MCF 10A (cell line): ENCODE measurements at places on chromosomes 4 and X. TPM values are rescaled to one million over a fixed set of nuclear protein-coding genes. Genes with fewer than 3 reads are reported as not detected.

VEGFD gene
- total RNA-seq = not detected in 2 replicates

C4orf50 gene
- not detected in 2 replicates for total RNA-seq

- peaks cover 6% of the 10 kb centered on the region for H3K4me1 ChIP-seq
- peaks cover 7% of the 10 kb centered on the region for H3K36me3 ChIP-seq
- H3K4me3 ChIP-seq = no peak overlapping the region
- H3K27ac ChIP-seq = no peak overlapping the region
These were observed 12.4 kb upstream of the DHRSX start for GRCh38 chrX:2513121-2513664.

BTC gene
- total RNA-seq = 1.7 and 4.0 TPM in 2 replicates

DNA sequence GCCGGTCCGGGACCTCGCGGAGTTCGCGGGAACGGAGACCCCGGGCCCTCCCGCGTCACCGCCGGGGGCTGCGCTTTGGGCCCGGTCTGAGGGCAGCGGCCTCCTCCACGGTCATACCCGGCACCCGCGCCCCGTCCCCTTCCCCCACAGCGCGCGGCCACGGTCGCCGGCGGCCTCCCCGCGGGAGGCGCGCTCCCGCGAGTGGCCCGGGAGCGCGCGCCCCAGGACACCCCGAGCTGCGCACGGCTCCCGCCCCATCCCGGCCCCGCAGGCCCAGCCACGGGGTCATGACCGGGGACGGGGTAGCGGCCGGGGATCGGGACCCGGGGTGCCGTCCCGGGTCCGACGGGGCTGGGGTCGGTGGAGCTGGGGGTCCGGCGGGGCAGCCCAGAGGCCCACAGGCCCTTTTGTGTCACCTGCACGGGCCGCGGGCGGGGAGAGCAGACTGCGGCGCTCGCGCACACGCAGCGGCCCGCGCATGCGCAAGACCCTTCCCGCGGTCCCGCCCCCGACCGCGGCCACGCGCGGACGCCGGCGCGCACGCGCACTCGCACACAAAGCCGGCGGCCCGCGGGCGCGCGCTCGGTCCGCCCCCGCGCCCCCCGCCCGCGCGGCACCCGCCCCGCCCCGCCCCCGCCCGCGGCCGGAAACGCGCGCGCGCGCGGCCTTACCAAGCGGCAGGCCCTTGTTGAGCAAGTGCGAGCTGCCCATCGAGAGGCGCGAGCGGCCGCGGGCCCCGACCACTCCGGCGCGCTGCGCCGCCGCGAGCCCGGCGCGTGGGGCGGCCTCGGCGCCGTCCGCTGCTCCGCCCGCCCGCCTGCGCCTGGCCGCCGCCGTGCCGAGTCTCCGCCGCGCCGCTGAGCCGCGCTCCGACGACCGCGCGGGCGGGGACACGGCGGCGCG is at the start of gene CTBP1:
Gene CTBP1, minus strand, starts transcription at position 886 of the 903 bp plus-strand sequence. CDS start 7,799 bp downstream, outside the sequence.
- no peaks in the 10 kb centered on the region for H3K27me3 ChIP-seq
- no peaks in the 10 kb centered on the region for H3K4me1 ChIP-seq
- peak within 1 kb of the TSS; percentile 83 for H3K4me3 ChIP-seq
- peak; percentile 73 for DNase-seq
- peaks cover 33% of the 10 kb centered on the region for H3K36me3 ChIP-seq

DNA sequence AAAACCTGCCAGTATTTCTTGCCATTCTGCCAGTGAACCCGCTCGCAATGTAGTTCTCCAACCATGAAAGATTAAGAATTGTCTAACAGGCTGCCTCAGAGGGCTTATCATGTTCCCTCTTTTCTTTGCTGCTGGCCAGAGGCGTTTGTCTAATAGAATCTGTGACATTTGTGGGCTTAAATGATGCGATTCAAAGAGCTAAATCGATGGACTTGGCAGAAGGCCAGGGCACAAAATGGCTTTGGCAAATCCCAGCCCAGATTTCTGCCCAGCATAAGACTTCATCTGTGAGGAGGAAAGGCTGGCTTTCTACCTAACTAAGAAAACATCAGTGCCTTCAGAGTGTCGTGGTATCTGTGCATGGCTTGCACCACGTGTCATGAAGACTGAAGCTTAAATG is 79.9 kb downstream of the TRPC5OS start:
- no peaks in the 10 kb centered on the region for H3K36me3 ChIP-seq
- DNase-seq = no peak
- H3K4me3 ChIP-seq = no peak overlapping the region

DNA sequence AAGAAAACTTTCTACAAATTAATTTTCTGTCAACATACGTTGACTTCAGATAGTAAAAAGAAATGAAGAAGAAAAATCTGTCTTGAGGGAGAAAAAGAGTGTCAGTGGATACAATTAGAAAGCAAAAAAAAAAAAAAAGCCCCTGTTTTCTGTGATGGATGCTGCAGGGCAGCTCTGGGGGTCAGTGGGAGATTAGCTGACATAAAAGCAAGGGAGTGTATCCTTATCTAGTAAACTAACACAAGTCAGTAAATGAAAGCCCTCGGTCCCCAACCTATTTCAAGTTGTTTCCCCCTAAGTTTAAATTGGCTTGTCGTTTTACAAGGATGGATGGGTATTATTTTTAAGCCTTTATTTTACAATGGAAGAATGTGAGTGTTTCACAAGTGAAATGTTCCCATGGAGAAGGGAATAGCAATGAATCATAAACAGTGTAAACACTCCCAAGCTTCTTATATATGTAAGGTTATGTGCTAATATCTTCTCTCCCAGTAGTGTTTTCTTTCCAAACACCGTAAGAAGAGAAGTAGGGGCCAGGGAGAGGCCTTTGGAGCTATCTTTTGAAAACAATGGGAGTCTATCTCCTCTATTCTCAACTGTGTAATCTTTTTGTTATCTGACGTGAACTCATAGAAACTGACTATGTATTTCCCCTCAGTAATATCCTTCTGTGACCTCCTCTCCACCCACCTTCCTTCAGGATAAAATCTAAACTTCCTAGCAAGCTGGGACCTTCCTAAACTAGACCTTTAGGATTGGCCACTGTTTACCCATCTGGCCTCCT is 347.7 kb downstream of the FBXO8 start:
- no peak overlapping the region for H3K27ac ChIP-seq
- H3K27me3 ChIP-seq = peaks cover 91% of the 10 kb centered on the region
- H3K4me3 ChIP-seq = no peak overlapping the region
- no peaks in the 10 kb centered on the region for H3K4me1 ChIP-seq
- H3K36me3 ChIP-seq = no peaks in the 10 kb centered on the region

MRFAP1L1 gene
- total RNA-seq = 42.5 and 63.2 TPM in 2 replicates

SGMS2 gene
- total RNA-seq = 77.8 and 85.3 TPM in 2 replicates
